ENCODE measurements at places on chromosomes 7 and 10. TPM values are rescaled to one million over a fixed set of nuclear protein-coding genes. Genes with fewer than 3 reads are reported as not detected.

- DNase-seq = no peak
- H3K27ac ChIP-seq = no peak overlapping the region
- no peaks in the 10 kb centered on the region for H3K36me3 ChIP-seq
- H3K4me3 ChIP-seq = no peak overlapping the region
- H3K4me1 ChIP-seq = no peaks in the 10 kb centered on the region
Observed at GRCh38 chr10:62655337-62655994, 149.1 kb upstream of the ADO start.

GRCh38 chr7:112529521-112529920 lies 48.7 kb downstream of the LSMEM1 start:
- no peak overlapping the region for H3K4me3 ChIP-seq
- H3K36me3 ChIP-seq = no peaks in the 10 kb centered on the region
- DNase-seq = no peak
- no peaks in the 10 kb centered on the region for H3K4me1 ChIP-seq

DNA sequence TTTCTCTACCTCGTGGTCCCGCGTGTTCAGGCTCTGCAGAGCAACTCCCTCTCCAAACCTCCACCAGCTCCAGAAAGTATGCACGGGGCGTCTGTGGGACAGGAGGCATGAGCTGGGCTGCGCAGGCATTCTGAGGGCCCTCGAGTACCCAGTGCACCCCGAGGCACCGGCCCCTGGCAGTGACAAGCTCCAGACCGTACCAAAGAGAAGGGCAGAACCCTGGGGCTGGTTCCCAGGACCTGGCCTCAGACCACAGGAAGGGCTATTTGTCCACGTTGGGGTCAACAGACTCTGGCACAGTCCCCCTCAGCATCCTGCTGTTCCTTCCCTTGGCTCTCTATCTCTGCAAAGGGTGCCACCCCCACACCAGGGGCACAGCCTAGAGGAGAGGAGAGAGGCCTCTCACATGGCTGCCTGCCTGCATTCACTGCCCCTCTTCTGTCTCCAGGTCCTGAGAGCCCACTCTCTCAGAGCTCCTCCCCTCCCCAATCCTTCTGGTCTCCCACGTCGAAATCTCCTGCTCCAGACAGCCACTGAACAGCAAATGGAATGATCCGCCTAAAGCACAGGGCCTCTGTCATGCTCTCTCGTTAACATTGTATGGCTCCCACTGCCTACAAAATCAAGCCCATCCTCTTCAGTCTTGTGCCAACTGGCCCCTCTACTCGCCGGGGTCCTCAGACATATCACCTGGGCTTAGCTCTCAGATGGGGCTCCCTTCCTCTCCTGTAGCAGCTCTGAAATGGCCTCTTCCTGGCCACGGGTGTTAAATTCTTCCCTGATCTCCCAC lies 96.3 kb downstream of the OAT start:
- H3K4me1 ChIP-seq = no peaks in the 10 kb centered on the region
- no peaks in the 10 kb centered on the region for H3K27me3 ChIP-seq
- no peaks in the 10 kb centered on the region for H3K36me3 ChIP-seq
- no peak overlapping the region for H3K27ac ChIP-seq
- no peak for DNase-seq
- H3K4me3 ChIP-seq = no peak overlapping the region

DNA sequence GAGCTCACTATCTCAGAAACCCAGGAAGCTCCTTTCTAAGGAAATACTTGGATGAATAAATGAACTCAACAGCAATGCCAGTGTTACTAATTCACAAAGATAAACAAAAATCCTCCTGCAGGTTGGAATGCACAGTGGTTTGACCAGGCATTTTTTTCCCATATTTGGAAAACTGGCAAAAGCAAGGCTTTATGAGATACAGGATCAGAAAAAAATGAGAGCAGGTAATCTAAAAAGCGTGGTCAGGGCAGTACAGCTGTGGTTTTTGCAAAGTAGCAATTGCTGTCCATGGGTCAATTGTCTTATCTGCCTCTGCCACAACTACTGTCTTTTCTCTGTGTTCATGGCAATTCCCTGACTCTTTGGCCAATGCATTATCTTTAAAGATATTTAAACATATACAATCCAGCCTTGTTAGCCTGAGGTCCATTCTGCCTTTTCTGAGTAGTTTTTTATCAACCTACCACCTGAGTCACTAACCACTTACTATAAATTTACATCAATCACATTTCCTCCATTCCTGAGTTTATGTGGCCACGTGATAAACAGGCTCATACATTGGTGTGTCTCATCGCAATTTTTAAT lies 564.5 kb upstream of the IGFBP3 start:
- no peaks in the 10 kb centered on the region for H3K36me3 ChIP-seq
- H3K27me3 ChIP-seq = no peaks in the 10 kb centered on the region
- no peak overlapping the region for H3K4me3 ChIP-seq
- H3K27ac ChIP-seq = no peak overlapping the region
- H3K4me1 ChIP-seq = no peaks in the 10 kb centered on the region

DNA sequence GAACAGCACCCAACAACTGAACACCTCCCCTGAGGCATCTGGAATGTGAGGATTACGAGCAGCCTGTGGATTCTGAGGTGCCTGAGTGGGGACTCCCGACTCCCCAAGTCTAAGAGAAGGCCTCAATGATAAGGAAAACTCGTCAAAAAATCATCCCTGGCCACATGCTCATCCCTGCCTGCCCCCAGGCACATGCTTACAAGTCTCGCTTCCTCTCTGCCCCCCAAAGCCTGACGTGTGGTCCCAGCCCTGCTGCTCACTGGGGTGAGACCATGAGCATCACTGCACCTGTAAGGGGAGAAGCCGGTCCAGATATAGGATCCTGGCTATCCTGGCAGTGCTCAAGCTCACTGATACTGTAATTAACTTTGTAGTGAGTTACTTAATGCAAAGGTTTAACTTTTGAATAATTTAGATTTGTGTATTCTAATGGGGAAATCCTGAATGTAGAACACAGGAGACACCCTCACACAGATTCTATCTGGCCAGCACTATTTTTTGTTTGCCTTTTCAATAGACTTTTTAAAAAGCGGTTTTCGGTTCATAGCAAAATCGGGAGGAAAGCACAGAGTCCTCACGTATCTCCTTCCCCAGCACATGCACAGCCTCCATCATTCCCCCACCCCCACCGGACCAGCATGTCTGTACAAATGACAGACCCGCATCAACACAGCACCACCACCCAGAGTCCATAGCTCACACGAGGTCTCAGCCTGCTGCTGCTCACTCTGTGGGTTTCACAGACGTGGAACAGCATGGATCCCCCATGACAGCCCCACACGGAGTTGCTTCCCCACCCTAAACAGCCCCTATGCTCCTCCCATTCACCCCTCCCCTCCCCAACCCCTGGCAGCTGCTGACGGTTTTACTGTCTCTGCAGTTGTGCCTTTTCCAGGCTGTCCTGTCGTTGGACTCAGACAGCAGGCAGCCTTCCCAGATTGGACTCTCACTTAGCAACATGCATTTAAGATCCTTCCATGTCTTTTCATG lies 167.9 kb downstream of the DIP2C start:
- H3K36me3 ChIP-seq = peaks cover 9% of the 10 kb centered on the region
- no peaks in the 10 kb centered on the region for H3K27me3 ChIP-seq
- H3K27ac ChIP-seq = no peak overlapping the region
- no peak for DNase-seq

Gene BTBD16
- polyA plus RNA-seq = 0.79 TPM

- H3K27me3 ChIP-seq = no peaks in the 10 kb centered on the region
- no peak overlapping the region for H3K4me3 ChIP-seq
- H3K27ac ChIP-seq = peak overlapping the region; percentile 90
- DNase-seq = peak; percentile 85
Observed at GRCh38 chr7:98133621-98134303, 27.1 kb downstream of the LMTK2 start.

- H3K36me3 ChIP-seq = no peaks in the 10 kb centered on the region
- H3K4me3 ChIP-seq = no peak overlapping the region
- DNase-seq = no peak
- H3K27ac ChIP-seq = no peak overlapping the region
Observed at GRCh38 chr7:82631998-82632397, 188.4 kb upstream of the CACNA2D1 start.

- peaks cover 3% of the 10 kb centered on the region for H3K4me1 ChIP-seq
- H3K4me3 ChIP-seq = no peak overlapping the region
- no peak for DNase-seq
- no peaks in the 10 kb centered on the region for H3K27me3 ChIP-seq
- H3K36me3 ChIP-seq = no peaks in the 10 kb centered on the region
Observed at GRCh38 chr10:51269821-51270220, 195.5 kb downstream of the PRKG1 start.

DNA sequence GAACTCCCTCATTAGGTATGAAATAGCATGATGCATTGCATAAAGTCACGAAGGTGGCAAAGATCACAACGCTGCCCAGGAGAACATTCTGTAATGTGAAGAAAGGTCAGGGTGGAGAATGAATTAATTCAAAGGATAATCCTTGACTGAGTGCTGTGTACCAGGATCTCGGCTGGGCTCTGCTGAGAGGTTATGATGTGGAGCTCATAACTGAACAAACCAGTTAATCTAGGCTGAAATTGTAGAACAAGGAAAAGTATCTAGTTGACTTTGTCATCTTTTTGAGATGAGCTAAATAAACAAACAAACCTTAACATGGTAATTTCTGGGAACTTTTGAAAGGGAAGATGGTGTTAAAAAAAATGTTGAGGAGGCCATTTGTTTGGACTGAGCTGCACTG lies 6.1 kb downstream of the MSMB start:
- no peaks in the 10 kb centered on the region for H3K36me3 ChIP-seq
- no peaks in the 10 kb centered on the region for H3K27me3 ChIP-seq
- no peaks in the 10 kb centered on the region for H3K4me1 ChIP-seq
- no peak overlapping the region for H3K4me3 ChIP-seq
- DNase-seq = no peak

DNA sequence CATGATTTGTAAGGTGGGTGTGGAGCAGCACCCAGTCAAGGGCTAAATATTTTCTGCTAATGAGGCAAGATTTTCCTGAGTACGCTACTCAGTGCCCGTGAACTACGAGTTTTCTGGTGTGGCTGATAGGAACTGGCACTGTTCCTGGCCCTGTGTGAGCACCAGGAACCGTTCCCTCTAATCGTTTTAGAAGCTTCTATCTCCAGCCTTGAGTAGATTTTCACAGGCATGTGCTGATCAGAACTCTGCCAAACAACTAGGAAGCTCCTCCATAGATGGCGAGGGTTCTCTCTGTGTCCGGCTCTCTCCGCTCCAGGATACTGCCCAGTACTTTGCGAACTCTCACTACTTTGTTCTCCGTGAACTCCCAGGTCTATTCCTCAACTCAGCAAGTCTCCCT lies 17.7 kb downstream of the TRIM4 start:
- no peak overlapping the region for H3K27ac ChIP-seq
- no peak overlapping the region for H3K4me3 ChIP-seq
- H3K4me1 ChIP-seq = no peaks in the 10 kb centered on the region
- H3K27me3 ChIP-seq = no peaks in the 10 kb centered on the region

DNA sequence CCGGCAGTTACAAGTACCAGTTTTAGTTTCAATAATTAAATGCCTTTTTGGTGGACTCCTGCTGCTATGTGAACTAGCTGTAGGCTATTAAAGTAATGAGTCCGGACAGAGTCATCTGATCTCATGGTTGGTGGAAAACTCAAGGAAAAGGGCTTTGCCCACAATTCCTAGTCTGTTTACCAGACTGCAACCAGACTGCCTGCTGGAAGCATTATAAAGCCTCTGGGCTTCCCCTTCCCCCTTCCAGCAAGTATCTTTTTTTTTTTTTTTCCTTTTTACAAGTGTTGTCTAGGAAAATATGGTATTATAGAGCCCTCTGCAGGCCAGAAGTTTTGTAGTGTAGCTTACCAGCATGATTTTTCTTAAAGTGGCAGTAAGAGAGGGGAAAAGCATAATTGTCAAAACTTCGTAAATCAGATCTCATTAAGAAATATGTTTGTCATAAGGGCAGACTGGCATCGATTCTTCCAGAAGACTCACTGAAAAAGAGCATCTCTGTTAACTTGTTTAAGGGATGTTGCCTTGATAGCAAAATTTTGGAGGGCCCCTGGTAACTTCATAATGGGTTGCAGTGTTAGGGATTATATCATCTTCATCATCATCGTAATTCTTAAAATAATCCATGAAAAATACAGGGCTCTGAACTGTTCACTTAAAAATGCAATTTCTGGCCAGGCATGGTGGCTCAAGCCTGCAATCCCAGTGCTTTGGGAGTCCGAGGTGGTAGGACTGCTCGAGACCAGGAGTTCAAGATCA lies 181.3 kb downstream of the TAX1BP1 start:
- H3K36me3 ChIP-seq = no peaks in the 10 kb centered on the region
- H3K4me1 ChIP-seq = no peaks in the 10 kb centered on the region
- DNase-seq = peak; percentile 63
- H3K27me3 ChIP-seq = no peaks in the 10 kb centered on the region

DNA sequence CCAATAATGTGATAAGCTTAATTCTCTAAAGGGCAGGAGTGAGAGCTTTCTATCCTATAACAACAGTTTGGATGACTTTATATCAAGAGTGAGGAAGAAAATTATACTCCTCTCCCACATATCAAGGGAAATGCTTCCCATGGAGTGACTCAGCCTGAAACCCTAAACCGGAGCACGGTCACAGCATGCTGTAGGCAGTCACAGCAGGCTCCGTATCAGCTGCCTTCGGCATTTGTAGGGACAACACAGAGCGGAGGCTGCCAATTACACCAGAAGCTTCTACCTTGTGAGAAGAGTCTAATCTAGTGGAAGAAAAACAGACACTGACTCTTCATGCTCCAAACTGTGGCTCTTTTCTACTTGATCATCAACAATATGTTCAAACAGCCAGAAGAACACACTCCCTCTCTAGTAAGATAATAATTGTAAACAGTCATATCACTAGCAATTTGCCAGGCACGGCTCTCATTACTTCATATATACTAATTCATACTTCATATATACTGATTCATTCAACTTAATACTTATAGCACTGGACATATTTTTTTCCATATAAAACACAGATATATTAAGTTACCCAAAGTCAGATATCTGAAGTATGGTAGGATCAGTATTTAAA lies 65.9 kb downstream of the DGKB start:
- H3K27me3 ChIP-seq = no peaks in the 10 kb centered on the region
- H3K27ac ChIP-seq = no peak overlapping the region
- H3K4me3 ChIP-seq = no peak overlapping the region

Gene TEX36
- polyA plus RNA-seq = 0.07 TPM

DNA sequence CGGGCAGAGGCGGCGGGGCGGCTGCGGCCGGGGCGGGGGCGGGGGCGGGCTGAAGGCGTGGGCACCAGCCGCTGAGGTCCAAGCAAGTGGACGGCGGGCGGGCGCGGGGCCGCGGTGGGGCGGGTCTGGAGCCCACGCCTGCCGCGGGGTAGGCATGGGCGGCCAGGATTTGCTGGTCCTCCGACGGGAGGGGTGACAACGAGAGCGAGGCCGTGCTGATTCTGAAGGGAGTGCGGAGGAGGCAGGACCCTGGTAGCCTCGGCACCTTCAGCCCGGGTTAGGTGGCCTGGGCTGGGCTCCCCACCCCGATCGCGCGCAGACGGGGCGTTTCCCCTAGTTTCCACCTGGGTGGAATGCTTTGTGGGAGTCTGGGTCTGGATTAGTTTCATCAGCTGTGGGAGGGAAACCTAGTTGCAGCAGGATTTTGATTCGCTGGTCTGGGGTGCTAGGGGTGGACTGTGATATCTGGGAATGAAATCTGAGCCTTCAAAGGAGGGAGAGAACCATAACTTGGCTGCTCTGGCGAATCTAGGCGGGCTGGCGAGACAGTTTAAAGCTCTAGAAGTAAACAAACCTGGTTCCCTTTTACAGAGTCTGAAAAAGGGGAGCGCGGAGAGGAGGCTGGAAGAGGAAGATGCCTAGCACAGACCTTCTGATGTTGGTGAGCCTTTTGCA lies 609 bp downstream of the SGPL1 start:
- H3K4me3 ChIP-seq = peak overlapping the region; percentile 80
- H3K27me3 ChIP-seq = no peaks in the 10 kb centered on the region
- peak; percentile 78 for DNase-seq
- peaks cover 8% of the 10 kb centered on the region for H3K4me1 ChIP-seq
